ENCODE measurements at places on chromosomes 1 and 21.

GRCh38 chr1:52057876-52058415 lies 1.9 kb downstream of the BTF3L4 start:
- DNase-seq: no peak

DNA sequence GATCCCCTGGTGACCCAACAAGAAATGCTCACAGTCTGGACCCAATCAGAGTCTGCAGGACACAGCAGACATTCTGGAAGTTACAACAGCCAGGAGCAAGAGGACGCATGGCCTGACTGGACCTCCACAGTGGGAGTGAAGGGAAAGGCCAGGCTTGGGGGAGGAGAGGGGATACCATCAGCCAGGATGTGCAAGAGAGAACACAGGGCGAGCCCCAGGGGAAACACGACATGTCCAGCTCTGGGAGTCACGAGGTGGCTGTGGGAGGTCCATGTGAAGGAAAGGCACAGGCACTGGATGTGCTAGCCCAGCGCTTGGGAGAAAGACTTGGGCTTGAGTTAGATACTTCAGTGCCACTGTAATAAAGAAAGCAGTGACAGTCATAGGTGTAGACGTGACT lies 87.3 kb downstream of the HSF2BP start:
- no peak for DNase-seq

DNA sequence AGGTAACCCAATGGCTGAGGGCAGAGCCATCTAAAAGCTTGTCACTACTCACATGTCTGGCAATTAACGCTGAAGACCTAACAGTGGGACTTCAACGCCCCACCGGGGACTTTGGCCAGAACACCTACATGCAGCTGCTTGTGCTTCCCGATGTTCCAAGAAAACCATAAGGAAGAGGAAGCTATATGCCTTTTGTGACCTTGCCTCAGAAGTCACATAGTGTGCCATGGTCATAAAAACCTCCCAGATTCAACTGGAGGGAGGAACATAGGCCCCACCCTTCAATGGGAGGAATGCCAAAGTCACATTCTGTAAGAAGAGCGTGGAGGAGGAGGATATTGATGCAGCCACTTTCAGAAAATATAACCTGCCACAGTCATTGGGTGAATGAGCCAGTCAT lies 147.8 kb upstream of the MAGI3 start:
- no peak for DNase-seq

DNA sequence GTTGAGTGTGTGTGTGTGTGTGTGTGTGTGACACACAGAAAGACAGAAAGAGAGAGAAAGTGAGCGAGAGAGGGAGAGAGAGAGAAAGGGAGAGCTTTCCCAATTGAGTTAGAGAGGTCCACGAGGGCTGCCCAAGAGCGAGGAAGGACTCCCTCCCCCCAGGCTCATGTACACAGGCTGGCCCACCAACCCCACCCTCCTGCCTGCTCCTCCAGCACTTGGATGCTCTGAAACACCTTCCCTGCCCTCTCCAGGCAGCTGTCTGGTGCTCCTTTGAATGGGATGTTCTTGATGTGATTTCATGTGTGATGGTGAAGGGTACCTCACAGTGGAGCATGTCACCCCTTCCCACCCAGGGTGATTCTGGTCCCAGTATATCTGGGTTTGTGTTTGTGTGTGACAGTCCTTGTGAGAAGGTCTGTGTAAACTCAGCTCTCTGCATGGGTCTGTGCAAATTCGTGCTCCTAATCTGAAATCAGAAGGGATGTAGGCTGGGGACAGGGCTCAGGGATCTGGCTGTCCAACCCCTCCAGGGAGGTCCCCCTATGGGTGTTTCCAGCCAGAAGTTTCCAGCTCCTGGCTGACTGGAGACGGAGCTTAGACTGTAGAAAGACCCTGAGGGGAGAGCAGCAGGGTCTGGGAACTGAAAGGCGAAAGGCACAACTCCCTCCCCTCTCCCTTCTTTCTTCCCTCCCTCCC lies 6.8 kb upstream of the PEAR1 start:
- no peak for DNase-seq

DNA sequence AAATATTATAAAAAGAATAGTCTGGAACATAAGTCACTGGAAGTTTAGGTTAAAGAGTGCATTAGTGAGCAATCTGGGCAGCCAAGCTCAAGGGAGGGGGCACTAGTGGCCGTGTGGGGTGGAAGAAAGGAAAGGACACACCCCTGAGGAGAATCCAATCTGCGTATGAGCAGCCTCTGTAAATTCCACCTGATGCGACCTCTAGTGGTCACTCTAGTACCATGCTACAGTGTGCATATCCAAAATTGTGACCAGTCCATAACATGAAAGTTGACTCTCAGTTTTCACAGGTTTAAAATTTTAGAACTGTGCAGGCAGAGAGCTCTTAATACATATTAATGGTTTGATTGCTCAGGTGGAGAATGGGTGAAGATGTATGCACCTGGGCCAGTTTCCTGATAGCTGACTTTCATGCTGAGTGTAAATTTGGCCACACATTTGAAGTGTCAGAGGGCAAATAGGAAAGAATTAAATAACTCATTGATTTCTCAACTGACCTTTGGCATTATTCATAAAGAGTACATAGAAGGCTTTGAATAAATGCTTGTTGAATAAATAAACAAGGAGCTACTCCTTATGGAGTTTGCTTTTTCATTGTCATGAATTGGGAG lies 105.9 kb upstream of the C21orf91 start:
- DNase-seq: peak; percentile 53

DNA sequence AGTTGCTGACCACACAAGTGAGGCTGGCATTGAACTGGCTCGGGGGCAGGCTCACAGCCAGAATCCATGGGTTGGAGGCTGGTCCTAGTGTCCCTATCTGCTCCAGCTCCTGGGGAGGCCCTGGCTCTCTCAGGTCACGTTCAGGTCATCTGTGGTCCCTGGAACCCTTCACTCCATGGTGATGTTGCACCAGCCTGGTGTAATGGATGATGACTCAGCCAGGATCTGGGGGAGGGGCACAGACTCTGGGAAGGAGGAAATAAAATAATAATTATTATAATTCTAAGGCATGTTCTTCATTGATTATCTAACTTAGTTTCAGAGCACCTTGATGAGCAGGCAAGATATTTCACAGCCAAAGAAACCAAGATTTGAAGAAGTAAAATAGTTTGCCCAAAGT lies 26.6 kb upstream of the FCRL4 start:
- no peak for DNase-seq

- DNase-seq: peak; percentile 63
Observed at GRCh38 chr1:62508187-62508758, 71.4 kb downstream of the USP1 start.

DNA sequence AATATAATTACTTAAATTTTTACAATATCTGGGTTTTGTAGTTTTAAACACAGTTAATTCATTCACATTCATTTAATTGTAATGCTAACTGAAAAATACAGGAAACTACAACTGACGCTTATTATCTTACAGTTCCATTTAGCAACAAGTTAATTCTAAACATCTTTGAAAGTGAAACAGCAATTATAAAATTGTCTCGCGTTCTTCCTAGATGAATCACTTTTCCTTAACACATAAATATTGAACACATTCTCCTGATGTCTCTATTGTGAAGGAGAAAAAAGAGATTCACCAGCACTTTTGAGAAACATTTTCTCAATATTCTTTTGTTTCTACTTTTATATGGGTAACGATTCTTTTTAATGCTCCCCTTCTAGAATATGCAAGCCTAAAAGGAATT lies 6.4 kb downstream of the PTGFR start:
- no peak for DNase-seq

- DNase-seq: no peak
Observed at GRCh38 chr1:220748089-220748934, at the start of gene MTARC2. TSS of gene MTARC2 (plus strand) at chr1:220748322. CDS start at chr1:220748532, 210 bp downstream.

DNA sequence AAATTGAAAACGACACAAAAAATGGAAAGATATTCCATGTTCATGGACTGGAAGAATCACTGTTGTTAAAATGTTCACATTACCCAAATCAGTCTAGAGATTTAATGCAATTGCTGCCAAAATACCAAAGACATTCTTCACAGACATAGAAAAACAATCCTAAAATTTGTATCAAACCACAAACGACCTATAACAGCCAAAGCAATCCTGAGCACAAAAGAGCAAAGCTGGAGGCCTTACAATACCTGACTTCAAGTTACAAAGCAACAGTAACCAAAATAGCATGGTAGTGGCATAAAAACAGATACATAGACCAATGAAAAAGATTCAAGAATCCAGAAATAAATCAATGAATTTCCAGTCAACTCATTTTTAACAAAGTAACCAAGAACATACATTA lies 1077.3 kb downstream of the KCNT2 start:
- DNase-seq: no peak

DNA sequence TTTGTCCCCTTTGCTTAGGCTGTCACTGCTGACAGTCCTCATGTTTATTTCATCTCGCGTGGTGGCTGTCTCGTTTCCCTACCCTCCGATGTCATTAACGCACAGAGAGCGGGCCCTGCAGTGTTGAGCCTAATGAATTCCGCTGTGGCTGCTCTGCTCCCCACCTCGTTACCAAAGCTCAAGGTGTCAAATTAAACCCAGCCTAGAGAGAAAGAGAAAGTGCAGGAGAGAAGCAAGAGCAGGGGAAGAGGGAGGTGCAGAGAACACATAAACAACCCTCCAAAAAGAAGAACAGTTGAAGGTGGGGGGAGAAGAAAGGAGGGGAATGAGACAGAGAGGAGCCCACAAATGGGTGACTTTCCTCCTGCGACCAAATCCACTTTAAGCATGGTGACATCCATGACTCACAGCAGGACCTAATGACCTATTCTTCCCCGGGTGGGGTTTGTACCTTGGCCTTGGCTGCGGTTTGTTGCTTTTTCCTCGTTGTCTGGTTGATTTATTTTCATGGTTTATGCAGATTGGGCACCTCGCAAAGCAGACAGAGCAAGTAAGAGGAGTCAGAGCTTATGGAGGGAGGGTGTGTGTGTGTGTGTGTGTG lies 92.5 kb downstream of the PBX1 start:
- DNase-seq: no peak

- no peak for DNase-seq
Observed at GRCh38 chr1:161047436-161048420, 2.0 kb upstream of the USF1 start.

DNA sequence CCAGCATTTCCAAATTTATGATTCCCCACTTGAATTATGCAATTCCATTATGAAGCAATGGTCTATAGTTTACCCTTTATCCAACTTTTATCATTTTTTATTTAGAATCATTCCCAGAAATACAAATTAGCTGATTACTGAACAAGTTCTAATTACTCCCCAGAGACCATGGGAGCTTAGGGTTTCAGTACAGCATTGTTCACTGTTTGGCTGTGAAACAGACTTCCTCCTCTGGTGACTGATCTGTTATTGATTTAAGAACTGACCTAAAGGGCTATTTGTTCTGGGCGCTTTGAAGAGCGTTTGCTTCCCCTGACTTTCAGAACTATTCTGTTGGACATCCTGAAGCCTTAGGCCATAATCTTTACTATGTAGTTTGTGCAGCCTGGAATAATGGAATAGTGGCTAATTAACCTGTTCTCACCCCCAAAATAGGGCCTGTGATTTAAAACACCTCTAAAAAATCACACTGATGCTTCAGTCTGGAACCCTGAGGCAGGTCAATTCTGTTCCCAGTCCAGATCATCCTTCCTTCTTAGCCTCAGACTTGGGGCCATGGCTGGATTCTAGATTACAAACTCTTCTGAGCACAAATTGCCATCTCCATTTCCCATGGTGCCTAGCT lies 58.7 kb downstream of the ALG14 start:
- DNase-seq: no peak

GRCh38 chr1:157504646-157505045 lies 47.7 kb downstream of the FCRL5 start:
- DNase-seq: no peak

- DNase-seq: no peak
Observed at GRCh38 chr1:76856104-76856503, 11.2 kb upstream of the ST6GALNAC5 start.

GRCh38 chr1:220575718-220576497 lies 48.0 kb downstream of the MARK1 start:
- DNase-seq: no peak

GRCh38 chr1:228101994-228102790 lies 933 bp downstream of the C1orf35 start:
- peak; percentile 55 for DNase-seq

- no peak for DNase-seq
Observed at GRCh38 chr1:44327679-44328491, 27.2 kb downstream of the ERI3 start.

- peak; percentile 62 for DNase-seq
Observed at GRCh38 chr1:147892731-147893214, 9.8 kb upstream of the GJA8 start.

DNA sequence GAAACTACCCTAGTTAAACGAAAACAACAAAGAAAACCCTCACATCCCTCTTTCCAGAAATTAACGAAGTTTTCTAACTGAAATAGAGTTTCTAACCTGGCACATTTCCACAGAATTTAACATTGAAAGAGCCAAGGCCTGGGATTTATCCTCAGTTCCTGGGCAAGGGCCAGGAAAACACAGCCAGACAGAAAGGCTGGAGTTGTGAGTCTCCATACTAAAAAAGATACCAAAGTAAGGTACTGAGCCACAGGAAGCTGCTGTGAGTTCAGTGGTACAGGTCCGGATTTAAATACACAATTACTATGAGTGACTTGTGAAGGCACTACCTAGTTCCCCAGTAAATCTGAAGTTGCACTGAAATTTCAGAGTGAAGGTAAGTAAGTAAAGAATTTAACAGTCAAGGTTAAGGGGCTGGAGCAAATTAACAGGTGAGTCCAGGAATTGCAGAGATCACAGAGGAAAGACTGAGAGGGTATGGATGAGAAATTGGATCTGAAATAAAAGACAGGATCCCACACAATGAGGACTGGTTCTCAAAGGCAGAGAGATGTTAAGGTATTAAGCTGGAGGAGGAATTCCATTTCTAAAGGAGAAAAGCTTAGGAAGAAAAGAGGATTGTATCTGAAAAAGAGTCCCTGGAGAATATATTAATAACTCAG lies 905 bp downstream of the LIX1L start:
- DNase-seq: no peak

DNA sequence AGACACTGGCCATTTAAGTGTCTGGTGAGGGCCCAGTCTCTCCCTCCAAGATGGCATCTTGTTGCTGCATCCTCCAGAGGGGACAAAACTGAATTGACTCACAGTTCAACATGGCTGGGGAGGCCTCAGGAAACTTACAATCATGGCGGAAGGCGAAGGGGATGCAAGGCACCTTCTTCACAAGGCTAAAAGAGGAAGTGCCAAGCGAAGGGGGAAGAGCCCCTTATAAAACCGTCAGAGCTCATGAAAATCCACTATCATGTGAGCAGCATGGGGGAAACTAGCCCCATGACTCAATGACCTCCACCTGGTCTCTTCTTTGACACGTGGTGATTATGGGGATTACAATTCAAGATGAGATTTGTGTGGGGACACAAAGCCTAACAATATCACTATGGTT lies 280.1 kb downstream of the HHAT start:
- DNase-seq: no peak

DNA sequence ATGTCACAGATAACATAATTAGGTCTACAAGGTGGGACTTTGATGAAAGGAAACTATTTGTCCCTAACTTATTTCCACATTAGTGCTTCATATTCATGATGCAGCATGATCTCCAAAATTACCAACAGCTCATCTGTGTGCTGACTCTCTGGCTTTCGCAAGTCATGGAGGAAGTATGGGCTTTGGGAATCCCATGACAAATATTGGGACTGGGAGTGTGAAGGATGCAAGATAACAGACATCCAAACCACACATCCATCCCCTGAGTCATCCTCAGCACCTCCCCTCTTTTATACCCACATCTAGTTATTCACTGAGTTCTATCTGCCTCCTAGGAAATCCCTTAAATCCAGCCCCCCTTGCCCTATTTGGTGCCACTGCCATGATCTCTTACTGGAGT lies 102.8 kb upstream of the COL24A1 start:
- DNase-seq: no peak

- DNase-seq: no peak
Observed at GRCh38 chr1:230301822-230302221, 124.3 kb downstream of the PGBD5 start.

All from hematopoietic multipotent progenitor cell treated with erythropoietin and hydrocortisone succinate and interleukin-3 and kit ligand, for 17 days (in vitro differentiated cells).